ENCODE measurements at places on chromosomes 13 and 19. TPM values are rescaled to one million over a fixed set of nuclear protein-coding genes. Genes with fewer than 3 reads are reported as not detected.
A peak's percentile ranks its signal among the peaks of the same experiment; 100 is the strongest.

The OSCAR gene
- total RNA-seq = 3.9 TPM

The CCDC70 gene
- total RNA-seq = not detected

The IZUMO2 gene
- not detected for total RNA-seq

The CEACAM7 gene
- 2.6 TPM for total RNA-seq

The FGF21 gene
- not detected for total RNA-seq

The ZNF579 gene
- 35.0 TPM for total RNA-seq

The GJA3 gene
- 1.7 TPM for total RNA-seq

The EXOC3L2 gene
- 9.0 TPM for total RNA-seq

The PCDH9 gene
- 9.0 TPM for total RNA-seq

The PALM3 gene
- 42.8 TPM for total RNA-seq

DNA sequence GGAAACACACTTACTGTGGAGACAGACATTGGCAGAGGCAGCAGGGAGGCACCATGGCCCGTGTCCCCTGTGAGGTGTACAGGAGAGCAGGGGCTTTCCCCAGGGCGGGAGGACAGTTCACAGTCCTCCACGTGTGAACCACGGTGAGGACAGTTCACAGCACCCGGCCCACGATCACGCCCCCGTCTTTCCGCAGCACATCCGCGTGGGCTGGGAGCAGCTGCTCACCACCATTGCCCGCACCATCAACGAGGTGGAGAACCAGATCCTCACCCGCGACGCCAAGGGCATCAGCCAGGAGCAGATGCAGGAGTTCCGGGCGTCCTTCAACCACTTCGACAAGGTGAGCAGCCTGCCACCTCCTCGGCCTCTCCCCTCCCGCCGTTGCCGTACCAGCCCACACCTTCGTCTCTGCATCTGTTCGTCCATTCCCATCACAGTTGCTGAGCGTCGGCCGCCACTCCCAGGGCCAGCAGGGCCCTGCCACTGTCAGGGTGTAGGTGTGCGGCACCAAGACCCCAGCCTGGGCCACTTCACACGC is 17.4 kb downstream of the CAPN12 start:
- no peak for DNase-seq

DNA sequence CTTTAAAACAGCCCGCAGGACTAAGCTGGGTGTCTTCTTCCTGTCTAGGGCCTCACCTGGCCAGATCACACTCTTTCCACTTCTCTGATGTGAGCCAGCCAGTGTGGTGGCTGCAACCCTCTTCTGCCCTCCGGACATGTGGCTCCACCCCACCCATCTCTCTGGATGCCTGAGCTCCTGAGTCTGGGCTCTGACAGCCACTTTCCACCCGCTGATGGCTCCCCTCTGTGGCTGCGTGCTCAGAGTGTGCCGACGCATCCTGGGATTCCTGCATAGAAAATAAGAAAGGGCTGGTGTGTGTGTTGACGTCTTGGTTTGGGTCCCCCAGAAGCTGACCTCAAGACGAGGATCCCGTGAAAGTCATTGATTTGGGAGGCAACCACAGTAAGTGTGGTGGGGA is 181.6 kb downstream of the URI1 start:
- DNase-seq = no peak

DNA sequence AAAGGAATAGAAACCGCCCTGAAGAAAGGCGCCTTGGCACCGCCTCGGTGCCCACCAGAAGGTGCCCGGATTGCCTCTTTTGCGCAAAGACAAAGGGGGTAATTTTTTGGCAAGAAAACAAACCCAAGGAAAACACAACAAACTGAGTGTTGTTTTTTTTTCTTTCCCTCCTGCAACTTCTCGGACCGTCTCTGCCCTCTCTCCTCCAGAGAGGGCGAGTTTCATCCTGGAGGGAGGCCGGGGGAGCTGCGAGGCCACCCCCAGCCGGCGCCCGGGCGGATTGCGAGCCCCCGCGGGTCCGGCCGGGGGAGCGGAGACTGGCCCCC is 2.3 kb downstream of the ZNF536 start:
- no peak for DNase-seq

DNA sequence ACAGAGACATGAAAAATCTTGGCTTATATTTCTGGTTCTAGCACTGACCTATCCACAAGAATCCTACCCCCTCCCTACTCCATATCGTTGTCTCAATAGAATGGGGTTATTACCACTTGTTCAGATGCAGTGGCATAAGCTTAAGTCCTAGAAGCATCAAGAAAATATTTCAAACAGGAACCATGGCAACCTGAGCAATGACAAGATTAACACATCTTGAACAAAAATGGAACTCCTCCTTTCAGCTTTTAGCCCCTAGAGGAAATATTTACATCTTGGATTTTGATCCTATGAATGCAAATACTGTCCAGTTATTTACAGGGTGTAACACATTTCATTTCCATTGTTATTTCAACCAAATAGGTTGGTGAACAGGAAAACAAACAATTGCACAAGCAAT is 46.1 kb upstream of the TSC22D1 start:
- no peak for DNase-seq

DNA sequence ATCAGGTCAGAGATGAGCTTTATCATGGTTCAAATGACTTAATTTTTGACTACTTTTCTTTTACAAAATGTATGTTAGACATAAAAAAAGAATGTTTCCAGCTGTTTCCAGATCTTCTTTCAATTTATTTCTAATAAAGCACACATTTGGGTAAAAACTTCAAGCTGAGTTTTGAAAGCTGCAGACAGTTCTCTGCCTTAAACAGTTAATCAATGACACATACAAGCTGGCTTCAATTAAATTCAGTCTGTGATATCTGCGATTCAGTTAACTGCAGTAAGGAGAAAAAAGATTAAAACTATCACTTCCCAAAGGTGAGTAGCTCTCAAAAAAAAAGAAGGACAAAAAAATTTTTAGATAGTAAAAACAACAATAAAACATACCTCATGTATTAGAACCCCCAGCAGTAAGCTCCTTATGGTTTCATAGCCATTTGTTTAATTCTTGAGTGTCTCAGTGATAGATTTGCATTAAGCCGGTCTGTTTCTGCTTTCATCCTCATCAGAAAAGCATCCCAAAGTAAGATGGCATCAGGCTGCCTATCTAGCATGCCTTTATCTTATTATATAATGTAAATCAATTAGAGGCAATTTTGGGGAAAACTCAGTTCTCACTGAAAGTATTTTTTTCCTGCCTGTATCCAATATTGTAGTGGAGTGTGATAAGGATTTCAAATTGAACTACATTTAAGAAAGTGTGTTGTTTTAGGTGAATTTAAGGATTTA is 81.8 kb upstream of the STARD13 start:
- no peak for DNase-seq

GRCh38 chr13:48746821-48747220 is 93.1 kb downstream of the CYSLTR2 start:
- no peak for DNase-seq

- no peak for DNase-seq
Observed at GRCh38 chr13:89518289-89519077, 1829.0 kb upstream of the MIR17HG start.

- DNase-seq = no peak
Observed at GRCh38 chr13:50285283-50285682, 270.0 kb downstream of the KCNRG start.

DNA sequence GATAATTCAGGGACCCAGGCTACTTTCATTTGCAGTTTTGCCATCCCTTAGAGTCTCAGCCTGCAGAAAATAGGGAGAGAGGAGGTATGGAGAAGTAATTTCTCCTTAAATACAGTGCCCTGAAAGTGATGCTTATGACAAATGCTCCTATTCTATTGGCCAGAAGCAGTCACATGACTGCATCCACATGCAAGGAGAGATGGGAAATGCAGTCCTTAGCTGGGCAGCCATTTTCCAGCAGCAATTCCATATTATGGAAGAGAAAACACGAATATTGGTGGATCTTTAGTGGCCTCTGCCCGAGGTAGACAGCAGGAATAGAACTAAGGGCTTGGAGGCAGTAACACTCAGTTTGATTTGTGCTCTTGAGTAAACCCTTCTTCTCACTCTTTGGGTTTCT is 39.4 kb downstream of the VAV1 start:
- no peak for DNase-seq

DNA sequence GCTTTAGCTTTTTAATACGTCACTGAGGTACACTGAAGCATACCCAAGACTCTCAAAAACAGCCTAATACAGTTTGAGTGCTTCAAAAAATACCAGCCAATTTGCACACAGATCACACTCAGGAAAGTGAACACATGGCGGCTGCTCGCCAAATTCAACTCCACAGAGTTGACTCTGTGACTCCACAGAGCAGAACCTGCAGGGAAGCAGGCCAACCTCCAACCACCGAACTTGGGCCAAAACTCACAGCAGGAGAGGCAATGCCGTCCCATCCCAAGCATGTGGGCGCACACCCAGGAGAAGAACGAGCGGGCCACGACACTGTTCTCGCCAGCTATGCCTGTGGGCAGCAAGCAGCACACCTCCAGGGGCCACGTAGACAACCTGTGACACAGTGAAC is 21.1 kb downstream of the ELL start:
- no peak for DNase-seq

- no peak for DNase-seq
Observed at GRCh38 chr13:110336108-110336507, 29.0 kb downstream of the COL4A2 start.

- DNase-seq = no peak
Observed at GRCh38 chr13:47000165-47000564, 103.3 kb upstream of the HTR2A start.

DNA sequence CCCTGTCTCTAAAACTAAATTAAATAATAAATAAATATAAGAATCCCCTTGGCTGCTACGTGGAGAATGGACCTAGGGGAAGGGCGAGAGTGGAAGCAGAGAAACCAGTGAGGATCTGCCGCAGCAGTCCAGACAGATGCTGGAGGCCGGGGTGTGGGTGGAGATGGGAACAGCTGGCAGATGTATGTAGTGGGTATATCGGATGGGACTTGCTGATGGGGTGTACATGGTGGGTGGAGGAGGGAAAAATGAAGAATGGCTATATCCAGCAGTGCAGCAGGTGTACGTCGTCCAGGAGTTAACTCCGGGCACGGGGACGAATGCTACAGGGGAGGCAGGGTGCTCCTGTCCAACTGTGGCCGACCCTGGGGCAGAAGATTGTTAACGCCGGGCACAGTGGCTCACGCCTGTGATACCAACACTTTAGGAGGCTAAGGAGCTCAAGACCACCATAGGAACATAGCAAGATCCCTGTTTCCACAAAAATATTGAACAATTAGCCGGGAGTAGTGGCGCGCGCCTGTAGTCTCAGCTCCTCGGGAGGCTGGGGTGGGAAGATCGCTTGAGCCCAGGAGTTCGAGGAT is 654 bp downstream of the CEP89 start:
- DNase-seq = no peak

DNA sequence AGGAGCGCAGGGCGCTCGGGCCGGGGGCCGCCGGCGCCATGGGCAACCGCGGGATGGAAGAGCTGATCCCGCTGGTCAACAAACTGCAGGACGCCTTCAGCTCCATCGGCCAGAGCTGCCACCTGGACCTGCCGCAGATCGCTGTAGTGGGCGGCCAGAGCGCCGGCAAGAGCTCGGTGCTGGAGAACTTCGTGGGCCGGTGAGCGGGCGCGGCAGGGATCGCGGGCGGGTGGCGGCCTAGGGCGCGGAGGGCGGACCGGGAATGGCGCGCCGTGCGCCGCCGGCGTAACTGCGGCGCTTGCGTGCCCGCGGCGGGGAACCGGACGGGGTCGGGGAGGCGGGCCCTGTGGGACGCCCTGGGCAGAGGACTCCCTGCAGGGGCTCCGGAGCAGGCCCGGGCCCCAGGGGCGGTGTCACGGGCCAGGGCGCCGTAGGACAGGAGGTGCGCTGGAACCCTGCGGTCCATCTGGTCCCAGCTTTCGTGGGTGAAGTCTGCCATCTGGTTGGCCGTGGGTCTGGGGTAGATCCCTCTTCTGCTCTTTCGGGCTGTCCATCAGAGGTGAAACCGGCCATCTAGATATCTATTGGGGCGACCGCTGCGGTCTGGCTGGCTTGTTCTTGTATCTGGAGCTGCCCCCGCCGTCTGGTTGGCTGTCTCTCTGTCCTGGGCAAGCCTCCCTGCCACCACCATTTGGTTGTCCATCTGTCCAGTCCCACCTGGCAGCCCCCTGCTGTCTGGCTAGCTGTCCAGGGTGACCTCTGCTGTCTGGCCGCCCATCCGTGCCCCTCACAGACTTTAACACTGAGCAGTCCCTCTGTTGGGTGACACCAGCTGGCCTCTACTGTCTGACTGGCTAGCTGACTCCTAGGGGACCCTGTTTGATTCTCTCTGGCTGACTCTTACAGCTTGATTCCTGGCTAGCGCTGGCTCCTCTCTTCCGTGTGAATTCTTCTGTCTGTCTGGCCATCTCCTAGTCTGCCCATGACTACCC is 622 bp downstream of the DNM2 start:
- no peak for DNase-seq

GRCh38 chr13:50843257-50844083 is at the start of gene DLEU7:
Gene DLEU7, minus strand, starts transcription at chr13:50843692. Its CDS starts 46 bp downstream, at chr13:50843646.
- no peak for DNase-seq

GRCh38 chr13:102870677-102871415 is 25.0 kb downstream of the ERCC5 start:
- peak; percentile 59 for DNase-seq

DNA sequence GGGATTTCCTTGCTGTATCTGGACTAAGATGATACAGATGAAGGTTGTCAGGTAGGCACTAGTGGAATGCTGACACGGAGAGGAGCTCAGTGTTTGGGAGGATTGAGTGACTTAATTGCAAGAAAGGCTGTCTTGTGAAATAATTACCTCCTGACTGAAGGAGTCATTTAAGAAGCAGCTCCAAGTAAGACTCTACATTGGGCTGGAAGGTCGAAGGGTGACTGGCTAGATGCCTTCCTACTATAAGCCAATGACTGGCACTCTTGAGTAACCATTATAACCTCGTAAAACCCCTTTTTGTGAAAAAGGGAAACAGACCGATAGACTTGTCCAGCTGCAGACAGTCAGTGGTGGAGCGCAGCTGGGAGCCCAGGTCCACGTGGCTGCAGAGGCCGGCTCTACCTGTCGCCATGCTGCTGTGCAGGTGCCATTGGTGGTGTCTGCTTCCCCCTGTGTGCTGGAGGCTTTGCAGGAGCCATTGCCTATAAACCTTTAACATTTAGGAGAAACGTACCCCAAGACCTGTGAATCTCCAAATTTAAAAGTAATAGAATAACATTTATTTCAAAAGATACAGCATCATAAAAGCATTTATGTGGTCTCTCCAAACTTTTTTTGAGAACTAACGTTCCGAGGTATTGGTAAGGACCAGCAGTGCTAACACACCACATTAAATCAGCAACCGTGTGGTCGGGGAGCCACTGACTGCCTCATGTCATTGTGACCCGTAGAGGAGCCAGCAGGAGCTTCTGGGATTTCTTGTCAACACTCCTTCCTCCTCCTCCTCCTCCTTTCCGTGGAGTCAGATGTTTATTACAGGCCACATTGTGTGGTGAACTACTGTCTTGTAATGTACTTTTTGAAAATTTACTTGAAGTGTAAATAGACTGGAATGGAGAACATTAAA is 80.4 kb upstream of the TEX29 start:
- DNase-seq = no peak

DNA sequence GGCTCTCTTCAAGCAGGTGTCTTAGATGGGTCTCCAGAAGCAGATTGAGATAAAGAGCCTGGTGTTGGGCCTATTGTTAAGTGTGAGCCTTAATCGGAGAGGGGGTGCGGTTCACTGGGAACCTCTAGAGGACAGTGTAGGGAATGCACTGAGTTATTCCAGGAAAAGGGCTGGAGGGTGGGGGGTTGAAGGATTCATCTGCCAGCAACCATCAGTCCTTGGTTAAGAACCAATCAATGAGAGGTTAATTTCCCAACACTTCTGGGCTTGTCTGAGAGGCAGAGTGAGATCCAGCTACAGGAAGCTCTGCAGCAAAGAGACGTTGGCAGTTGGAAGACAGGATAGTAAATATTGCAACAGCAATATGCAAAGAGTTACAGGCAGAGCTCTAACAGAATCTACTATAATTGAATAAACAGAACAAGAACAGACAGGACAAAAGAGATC is 28.7 kb downstream of the CYP4F2 start:
- DNase-seq = peak; percentile 70
